ENCODE measurements at places on chromosomes 13 and 19.

GRCh38 chr13:26221399-26221720, 754 bp downstream of the RNF6 start:
- no peak for DNase-seq

DNA sequence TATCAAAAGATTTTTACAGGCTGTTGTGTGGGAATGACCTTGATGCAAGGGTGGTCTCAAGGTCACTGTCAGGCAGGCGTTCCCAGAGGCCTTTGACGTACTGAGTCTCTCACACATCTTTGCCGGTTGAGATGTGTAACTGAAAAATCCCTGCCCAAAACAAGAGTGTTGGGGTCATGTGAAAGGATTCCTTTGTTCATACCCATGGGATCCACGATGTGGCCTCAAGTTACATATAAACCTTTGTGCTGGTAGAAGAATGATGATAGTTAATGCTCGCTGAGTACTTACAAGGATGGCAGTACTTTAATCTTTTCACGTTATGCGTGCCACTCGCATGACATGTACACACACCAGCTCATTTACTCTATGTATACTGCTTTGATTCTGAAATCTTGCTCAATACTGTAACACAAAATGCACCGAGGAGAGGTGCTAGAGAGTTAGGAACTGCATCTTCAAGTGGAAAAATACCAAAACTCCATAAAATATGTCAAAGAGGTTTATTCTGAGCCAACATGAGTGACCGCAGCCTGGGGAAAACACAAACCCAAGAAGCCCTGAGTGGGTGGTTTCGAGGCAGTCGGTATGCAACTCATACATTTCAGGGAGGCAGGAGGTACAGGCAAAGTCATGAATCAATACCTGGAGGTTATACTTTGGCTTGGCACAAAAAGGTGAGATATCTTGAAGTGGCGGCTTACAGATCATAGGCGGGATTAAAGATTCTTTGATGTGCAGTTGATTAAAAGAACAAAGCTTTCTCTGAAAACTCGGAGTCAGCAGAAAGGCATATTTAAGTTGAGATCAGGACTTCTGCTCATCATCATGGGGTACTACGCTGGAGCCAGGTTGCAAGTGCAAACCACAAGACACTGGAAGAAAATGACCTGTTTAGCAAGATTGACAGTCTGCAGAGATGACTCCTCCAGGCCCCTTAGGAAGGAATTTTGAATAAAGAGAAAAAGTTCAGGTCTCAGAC, 87.4 kb upstream of the ARHGEF7 start:
- peak; percentile 91 for DNase-seq

- DNase-seq: no peak
Measured at GRCh38 chr13:98665638-98665995, 86.9 kb downstream of the SLC15A1 start.

DNA sequence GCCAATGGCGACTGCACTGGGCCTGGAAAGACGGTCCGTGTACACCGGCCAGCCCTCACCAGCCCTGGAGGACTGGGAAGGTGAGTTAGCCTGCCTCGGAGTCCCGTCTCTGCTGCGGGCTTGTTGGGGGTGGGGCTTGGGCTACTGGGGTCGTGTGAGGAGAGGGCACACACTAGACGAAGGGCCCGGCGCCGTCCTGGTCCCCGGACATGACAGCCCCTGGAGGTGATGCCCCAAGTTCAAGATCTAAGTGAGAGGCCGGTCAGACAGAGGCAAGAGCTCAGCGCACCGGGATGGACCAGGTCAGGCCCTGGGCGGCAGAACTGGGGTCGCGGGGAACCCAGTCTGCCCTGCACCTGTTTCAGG, 1.6 kb downstream of the CILP2 start:
- no peak for DNase-seq

DNA sequence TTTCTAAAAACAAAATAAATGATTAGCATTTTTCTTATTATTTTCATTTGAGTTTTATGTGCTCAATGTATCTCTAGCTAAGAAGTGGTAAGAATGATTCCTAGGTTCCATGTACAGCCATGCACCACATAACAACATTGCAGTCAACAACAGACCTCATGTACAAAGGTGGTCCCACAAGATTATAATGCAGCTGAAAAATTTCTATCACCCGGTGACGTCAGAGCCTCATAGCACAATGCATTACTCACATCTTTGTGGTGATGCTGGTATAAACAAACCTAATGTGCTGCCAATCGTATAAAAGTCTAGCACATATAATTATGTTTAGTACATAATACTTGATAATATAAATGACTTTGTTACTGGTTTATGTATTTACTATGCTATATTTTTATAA, 120.5 kb downstream of the SLC7A1 start:
- no peak for DNase-seq

DNA sequence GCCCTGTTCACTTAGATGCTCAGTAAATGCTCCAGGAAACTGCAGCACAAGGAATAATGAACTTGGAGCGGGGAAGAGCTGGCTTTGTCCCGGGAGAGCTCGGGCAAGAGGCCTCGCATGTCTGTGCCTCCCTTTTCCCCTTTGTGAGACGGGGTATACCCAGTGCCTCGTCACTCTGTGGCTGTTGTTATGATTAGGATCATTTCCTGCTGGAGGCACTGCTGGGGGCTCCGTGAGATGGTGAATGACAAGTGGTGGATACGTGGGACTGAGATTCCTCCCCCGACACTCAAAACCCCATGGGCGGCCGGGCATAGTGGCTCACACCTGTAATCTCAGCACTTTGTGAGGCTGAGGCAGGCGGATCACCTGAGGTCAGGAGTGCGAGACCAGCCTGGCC, 1.1 kb upstream of the PLVAP start:
- DNase-seq: no peak

GRCh38 chr13:57123681-57124080, 17.0 kb upstream of the PRR20A start:
- DNase-seq: no peak

DNA sequence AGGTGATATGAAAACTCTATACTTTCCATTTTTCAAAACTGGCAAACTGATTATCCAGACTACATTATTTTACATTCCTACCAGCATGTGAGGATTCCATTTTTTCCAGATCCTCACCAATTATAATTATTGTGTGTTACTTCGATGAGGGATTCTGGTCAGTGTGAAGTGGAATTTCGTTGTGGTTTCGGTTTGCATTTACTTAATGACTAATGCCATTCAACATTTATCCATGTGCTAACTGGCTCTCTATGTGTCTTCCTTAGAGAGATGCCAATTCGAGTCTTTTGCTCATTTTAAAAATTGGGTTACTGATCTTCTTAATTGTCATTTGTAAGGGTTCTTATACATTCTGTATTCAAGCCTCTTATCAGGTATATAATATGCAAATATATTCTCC, 1551.3 kb upstream of the MIR17HG start:
- no peak for DNase-seq

DNA sequence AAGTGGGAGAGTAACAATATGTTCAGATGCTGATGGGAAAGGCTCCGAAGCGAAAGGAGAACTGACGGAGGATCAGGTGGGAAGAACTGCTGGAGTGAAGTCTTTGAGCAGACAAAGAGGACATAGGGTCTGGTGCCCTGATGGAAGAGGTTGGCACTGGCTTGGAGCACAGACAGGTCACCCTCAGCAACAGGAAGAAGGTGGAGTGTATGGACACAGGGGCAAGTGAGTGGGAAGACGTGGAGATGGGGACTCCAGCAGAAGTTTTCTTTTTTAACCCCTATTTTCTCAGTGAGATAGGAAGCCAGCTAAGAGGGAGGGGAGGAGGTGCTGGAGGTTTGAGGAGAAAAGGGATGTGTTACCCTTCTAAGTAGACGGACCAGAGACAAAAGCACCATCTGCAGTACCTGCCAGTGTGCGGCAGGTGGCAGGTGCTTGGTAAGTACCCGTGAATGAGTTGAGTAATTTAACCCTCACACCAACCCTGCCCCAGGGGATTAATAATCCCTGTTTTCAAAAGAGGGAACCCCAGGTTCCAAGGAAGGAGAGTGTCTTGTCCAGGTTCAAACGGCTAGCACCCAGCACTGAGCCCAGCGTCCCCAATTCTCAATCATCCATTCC, 11.2 kb downstream of the HAS1 start:
- no peak for DNase-seq

DNA sequence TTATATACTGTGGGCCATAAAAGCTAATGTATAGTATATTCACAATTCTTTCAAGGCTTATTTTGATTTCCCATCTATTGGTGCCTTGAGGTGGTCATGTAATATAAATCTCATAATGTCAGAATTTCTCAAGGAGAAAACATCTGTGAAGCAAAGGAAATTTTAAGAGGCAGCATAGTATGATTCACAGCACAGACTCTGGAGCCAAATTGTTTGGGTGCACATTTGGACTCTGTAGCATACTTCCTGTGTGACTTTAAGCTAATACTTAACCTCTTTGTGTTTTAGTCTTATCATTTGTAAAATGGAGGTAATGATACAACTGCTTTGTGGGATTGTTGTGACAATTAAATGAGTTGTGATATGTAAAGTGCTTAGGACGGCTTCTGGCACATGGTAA, 67.6 kb downstream of the PIBF1 start:
- DNase-seq: peak; percentile 1

- DNase-seq: no peak
Measured at GRCh38 chr13:100213576-100213975, 124.7 kb downstream of the PCCA start.

DNA sequence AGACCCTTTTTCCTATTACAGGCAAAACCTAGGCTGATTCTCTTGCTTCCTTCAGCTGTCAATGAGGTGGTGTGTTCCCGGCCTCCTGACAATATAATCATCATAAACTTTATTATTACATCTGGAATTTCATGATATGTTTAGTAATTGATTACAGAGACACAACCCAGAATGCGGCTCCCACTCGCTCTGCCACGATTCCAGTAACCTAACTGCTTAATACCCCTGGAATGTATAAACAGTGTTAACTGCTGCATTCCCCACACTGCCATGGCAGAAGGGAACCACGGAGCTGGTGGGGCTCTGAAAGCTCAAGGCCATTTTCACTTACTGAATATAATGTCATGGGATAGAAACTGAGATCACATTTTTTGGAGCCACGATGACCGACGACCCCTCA, 17.1 kb downstream of the TSHZ3 start:
- no peak for DNase-seq

- DNase-seq: no peak
Measured at GRCh38 chr19:49326165-49326704, 1.2 kb upstream of the SLC6A16 start.

DNA sequence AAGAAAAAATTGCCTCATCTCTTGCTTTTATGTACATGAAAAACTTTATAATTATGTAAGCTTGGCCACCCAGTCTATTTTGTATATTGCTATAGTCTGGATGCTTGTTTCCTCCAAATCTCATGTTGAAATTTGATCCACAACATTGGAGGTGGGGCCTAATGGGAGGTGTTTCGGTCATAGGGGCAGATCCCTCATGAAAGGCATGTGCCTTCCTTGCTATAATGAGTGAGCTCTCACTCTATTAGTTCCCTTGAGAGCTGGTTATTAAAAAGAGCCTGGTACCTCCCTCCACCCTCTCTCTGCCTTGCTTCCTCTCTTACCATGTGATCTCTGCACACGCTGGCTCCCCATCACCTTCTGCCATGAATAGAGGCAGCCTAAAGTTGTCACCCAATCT, 1005.1 kb downstream of the PCDH9 start:
- DNase-seq: no peak

GRCh38 chr13:93577105-93577504, 350.5 kb downstream of the GPC6 start:
- DNase-seq: no peak

DNA sequence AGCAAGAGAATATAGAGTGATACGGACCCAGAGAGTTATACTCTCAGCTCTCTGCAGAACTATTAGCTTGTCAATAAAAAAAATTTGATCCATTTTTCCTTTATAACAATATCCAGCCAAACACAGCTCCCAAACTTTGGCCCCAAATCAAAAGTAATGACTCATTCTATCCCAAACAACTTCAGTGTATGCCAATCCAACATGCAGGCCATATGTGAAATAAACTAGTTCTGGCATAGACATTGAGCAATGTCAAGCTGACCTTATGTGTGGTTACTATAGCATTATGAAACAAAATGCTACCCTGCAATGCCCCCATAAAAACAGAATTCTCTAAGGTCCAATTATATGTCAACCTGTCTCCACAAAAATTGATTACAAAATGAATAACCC, 209.5 kb downstream of the DNAJC15 start:
- DNase-seq: no peak

DNA sequence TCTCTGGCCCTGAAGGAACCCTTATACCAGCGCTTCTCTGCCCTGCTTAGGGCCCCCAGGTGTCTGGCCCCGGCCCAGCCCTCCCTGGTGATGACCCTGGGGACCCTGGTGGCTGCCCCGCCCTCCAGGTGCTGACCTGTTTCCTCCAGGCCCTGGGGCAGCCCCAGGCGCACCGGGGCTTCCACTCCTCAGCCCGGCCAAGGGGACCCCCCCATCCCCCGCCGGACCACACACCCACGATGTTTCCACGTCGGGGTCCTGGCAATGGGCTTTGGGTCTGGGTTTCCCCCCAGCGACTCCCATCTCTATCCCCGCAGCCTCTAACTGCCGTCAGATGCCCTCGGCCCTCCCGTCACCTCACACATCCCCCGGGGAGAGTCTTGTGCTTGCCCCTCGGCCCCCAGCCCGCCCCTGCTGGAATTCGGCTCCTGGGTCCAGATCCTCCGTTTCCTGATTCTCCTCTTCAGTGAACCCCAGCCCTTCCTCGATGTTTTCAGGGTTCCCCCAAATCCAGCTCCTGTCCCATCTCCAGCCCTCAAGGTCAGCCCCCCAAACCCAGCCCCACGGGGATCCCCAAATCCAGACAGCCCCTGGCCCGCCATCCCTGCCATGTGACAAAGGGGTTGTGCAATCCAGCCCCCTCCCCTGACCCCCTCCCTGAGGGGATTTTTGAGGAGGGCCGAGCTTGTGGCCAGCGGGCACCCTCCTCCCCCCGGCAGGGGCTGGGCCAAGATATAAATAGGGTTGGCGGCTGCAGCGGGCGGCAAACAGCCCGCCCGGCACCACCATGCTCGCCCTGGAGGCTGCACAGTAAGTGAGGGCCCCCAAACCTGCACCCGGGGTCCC, at the start of gene SPIB:
TSS of gene SPIB (plus strand) at position 763 of the 846 bp plus-strand sequence. CDS start at position 788, 25 bp downstream.
- no peak for DNase-seq

- DNase-seq: no peak
Measured at GRCh38 chr13:30027569-30028455, 177.4 kb upstream of the UBL3 start.

DNA sequence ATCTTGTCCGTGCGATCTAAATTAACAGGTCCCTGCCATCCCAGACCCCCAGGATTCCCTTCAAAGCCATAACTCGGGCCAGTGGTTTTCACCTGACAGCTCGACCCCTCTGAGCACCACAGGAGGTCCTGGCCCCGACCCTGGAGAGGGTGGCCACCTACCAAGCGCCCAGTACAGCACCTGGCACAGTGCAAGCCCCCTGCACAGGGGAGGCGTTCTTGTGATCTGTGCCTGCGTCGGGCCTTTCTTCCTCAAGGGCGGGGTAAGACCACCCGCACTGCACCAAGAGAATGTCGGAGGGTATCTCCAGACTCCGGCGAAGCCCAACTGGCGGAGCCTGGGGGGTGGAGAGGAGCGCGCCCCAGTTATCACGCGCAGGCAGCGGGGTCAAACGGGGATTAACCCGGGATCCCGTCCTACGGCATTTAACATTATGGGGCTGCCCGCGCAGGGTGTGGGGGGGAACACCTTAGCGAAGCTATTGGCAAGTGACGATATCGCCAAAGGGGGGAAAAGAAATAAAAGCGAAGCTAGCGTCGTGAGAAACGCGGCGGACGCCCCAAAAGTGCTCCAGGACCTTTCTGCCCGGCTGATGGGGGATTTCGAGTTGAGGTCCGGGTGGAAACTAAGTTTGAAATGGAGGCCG, 1.3 kb upstream of the HNRNPL start:
- no peak for DNase-seq
